ENCODE measurements at places on chromosomes 4 and X. TPM values are rescaled to one million over a fixed set of nuclear protein-coding genes. Genes with fewer than 3 reads are reported as not detected.

The GABRG1 gene
- not detected for polyA plus RNA-seq

The PAGE1 gene
- polyA plus RNA-seq: not detected

The EGF gene
- polyA plus RNA-seq: not detected

The STPG2 gene
- polyA plus RNA-seq: not detected

The DUSP21 gene
- not detected for polyA plus RNA-seq

The GIMD1 gene
- polyA plus RNA-seq: not detected

DNA sequence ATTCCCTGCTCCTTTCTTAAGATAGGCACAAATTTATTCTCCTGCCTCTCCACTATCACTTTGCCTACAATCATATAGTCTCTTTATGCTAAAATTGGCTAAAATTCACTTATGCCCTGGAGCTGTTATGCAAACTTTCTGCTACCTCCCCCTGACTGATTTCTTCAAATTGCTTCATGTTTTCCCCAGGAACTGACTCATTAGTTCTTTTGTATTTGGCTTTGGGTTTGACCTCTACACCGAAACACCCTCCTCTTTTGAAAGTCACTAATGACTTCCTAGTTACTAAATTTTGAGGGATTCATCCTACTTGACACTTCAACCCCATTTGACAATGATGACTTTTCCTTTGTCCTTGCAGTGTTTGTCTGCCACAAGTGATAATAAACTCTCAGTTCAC lies 222.6 kb downstream of the NDST4 start:
- no peaks in the 10 kb centered on the region for H3K4me1 ChIP-seq
- no peak overlapping the region for H3K4me3 ChIP-seq
- DNase-seq: no peak
- H3K27ac ChIP-seq: no peak overlapping the region

- DNase-seq: no peak
- no peak within 1 kb of the TSS for H3K4me3 ChIP-seq
Observed at GRCh38 chrX:49162620-49163019, at the start of gene MAGIX. TSS of gene MAGIX (plus strand) at chrX:49162758. CDS start at chrX:49162890, 132 bp downstream.

DNA sequence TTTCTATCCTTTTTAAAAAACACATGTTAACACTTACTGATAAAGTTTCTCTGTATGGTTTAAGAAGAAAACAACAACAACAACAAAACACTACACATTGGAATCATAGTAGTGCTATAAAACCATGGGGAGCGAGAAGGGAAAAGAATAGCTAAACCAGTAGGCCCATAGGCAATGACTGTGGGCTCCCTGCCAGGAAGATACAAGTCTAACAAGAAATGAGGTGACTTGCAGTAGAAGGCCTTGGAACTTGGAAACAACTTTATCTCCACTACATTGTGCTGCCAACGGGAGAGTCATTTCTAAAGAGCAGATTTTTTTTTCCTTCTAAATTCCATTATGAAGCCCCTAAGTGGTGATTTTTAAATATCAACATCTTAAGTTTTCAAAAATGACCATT lies 78.0 kb downstream of the GPC4 start:
- no peaks in the 10 kb centered on the region for H3K4me1 ChIP-seq
- no peak overlapping the region for H3K4me3 ChIP-seq
- H3K27me3 ChIP-seq: no peaks in the 10 kb centered on the region

DNA sequence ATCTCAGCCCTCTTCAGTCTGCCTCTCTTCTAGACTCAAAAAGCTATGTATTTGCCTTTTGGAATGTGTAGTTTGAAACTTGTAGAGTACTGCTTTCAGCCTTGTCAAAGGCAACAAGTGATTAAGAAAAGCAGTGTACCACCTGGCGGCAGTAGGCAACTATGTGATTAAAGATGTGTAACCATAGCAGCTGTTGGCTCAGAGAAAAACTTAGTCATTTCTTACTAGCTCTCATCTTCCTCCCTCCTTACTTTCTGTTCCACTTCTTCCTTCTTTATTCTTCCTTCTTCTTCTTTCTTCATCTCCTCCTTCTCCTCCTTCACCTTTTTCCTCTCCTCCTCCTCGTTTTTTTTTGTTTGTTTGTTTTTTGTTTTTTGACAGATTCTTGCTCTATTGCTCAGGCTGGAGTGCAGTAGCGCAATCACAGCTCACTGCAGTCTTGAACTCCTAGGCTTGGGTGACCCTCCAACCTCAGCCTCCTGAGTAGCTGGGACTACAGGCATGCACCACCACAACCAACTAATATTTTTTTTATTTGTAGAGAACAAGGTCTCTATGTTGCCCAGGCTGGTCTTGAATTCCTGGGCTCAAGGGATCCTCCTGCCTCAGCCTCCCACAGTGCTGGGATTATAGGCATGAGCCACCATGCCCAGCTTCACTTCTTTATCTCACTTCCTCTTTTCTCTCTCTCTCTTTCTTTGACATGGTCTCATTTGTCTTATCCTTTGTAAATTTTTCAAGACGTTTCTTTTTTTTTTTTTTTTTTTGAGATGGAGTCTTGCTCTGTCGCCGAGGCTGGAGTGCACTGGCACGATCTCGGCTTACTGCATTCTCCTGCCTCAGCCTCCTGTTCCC lies 32.6 kb downstream of the ABHD18 start:
- H3K27ac ChIP-seq: no peak overlapping the region

DNA sequence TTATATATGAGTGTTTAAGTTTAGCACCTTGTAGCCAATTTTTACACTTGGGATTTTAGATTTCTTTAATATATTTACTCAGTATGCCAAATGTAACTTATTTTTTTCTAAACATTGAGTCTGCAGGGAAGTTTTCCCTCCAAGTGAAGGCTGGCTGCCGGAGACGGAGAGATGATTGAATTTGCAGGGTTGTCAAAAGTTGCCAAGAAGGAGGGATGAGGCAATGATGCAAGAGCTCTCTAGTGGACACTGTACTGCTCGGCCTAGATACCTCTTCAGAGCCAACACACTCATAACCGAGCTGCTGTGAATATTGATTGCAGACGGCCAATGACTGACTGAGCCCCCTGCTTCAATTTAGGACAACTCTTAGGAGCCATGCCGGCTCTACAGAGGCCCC lies 318.6 kb upstream of the CASK start:
- DNase-seq: no peak
- no peaks in the 10 kb centered on the region for H3K4me1 ChIP-seq
- H3K36me3 ChIP-seq: no peaks in the 10 kb centered on the region
- H3K27ac ChIP-seq: no peak overlapping the region
- H3K4me3 ChIP-seq: no peak overlapping the region

- no peaks in the 10 kb centered on the region for H3K27me3 ChIP-seq
- no peak for DNase-seq
- no peaks in the 10 kb centered on the region for H3K4me1 ChIP-seq
- H3K27ac ChIP-seq: no peak overlapping the region
- H3K4me3 ChIP-seq: no peak overlapping the region
Observed at GRCh38 chr4:184911310-184911709, 85.5 kb upstream of the ACSL1 start.

DNA sequence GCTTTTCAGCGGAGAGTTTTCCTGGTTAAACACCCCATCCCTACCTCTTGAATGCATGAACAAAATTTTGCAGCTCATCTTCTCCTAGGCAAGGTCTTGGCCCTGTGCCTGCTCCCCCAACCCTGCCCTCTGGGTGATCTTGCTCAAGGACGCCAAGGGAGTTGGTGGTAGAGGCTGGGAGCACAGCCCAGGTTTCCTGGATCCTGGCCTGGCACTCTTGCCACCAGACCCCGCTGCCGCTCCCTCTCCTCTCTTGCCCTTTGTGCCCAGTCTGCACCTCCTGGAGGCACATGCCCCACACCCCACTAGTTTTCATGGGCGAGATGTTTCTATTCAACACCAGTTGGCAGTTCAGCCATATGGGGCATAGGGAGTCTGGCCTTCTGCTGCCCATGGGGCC lies 37.3 kb downstream of the TSC22D3 start:
- DNase-seq: no peak
- no peaks in the 10 kb centered on the region for H3K27me3 ChIP-seq
- H3K27ac ChIP-seq: no peak overlapping the region

DNA sequence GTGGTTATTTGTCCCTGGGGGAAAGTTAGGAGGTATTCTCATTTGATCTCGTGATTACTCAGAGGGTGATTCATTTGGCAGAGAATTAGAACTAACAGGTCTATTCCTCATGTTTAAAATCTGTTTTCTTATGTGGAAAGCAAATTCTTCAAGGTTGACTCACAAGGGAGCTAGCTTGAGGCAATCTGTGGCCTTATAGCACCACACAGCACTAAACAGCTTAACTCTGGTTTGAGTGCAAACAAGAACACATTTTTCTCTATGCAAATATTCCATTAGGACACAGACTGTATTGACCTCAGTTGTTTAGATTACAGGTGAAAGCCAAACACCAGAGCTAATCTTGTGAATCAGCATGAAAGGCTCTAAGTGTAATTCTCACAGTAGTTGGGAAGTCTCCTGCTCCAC lies 694.4 kb upstream of the POU3F4 start:
- no peaks in the 10 kb centered on the region for H3K27me3 ChIP-seq
- H3K36me3 ChIP-seq: no peaks in the 10 kb centered on the region
- DNase-seq: no peak
- no peak overlapping the region for H3K4me3 ChIP-seq
- no peaks in the 10 kb centered on the region for H3K4me1 ChIP-seq
- no peak overlapping the region for H3K27ac ChIP-seq

DNA sequence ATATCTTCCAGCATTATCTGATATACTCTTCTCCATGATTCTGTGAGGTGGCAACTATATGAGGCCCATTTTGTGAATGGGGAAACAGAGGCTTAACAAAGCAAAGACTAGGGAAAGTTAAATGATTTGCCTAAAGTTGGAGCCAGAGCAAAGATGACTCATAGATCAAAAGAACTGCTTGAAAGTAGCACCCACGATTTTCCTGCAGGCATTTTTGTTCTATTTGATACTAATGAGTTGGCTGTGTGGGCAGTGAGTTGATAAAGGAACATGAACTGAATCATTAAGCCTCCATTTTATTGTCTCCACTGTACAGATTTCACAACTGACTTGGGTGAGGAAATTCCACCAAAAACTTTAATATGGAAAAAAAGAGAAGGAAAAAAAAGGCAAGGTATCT lies 138.9 kb upstream of the IGFBP7 start:
- no peaks in the 10 kb centered on the region for H3K36me3 ChIP-seq
- H3K27me3 ChIP-seq: no peaks in the 10 kb centered on the region
- H3K4me3 ChIP-seq: no peak overlapping the region
- H3K4me1 ChIP-seq: no peaks in the 10 kb centered on the region
- no peak overlapping the region for H3K27ac ChIP-seq
- DNase-seq: no peak

DNA sequence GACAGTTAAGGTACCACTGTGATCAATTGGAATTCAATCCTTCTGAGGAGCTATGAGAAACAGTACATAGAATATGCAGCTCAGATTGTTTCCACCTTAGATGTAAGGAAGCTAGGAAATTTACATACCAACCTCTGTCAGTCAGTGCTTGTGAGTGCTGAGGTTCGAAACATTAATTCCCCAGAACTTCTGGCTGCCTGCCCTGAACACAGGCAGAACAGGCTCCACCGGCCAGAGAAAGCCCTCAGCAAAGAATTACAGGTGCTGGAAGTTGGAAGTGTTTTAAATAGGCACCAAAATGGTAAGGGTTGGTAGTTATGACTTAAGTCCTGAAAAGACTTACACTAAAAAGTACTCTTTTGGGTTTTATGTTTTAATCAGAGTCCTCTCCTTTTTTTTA lies 651.8 kb downstream of the C4orf33 start:
- H3K27ac ChIP-seq: no peak overlapping the region
- H3K4me3 ChIP-seq: no peak overlapping the region
- DNase-seq: no peak
- no peaks in the 10 kb centered on the region for H3K27me3 ChIP-seq
- no peaks in the 10 kb centered on the region for H3K4me1 ChIP-seq

DNA sequence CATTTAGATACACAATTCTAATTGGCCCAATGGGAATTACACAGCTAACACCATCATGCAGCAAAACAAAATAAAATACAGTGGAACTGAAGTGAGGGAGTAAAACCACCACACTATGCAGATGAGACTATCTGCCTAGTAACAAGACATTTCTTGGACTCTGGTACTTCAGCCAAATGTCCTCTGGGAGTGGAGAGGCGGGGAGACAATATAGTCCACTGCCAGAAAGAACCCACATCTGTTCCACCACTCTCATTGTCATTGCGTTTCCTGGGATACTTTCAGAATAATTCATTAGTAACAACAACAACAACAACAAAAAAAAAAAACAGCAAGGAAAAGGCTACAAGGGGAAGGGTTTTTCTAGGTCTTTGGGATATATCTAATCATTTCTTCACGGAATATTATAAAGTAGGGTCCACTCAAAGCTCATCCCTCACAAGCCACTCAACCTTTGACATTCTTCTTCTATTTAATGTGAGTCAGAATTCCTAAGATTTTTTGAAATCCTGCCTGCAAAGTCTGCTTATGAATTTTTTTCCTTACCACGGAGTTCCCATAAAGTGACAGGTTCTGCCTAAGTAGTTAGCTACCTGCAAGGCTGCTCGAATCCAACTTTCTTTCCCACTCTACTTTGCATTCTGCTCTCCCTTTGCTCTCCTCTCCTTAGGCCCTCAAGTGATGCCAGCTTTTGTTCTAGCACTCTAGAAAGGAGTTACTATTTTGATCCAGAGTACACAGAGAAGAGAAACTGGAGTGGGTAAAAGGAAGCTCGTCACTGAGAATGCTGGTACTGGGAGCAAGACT lies 254.6 kb downstream of the CHIC1 start:
- H3K4me1 ChIP-seq: no peaks in the 10 kb centered on the region
- DNase-seq: no peak
- H3K36me3 ChIP-seq: no peaks in the 10 kb centered on the region

DNA sequence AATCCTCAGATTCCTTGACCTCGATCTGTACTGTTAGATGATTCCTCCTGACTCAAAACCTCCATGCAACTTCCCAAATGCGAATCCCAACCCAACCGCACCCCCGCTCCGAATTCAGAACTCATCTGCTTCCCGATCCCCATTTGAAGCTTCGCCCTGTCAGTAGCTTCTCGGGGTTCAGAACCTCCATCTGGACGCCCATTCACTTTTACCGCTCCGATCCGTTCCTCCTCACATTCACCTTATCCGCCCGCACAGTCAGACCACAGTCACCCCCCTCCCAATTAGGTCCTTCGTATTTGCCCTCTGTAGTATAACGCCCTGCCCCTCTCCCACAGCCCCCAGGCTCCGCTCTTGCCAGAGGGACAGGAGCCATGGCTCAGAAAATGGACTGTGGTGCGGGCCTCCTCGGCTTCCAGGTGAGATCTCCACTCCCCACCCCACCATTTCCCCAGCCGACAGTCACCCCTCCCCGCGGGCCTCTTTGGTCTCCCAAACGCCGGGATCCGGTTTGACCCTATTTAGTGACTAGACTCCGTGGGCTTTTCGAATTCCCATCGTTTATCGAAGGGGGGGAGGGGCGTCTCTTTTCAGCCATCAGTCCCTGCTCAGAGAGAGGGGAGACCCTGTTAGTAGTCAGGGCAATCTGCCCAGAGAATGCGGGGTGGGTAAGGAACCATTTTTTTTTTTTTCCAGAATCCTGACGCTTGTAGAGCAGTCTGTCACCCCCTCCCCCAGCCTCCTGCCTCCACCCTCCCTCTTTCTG lies 691 bp downstream of the MAGED1 start:
- H3K27me3 ChIP-seq: no peaks in the 10 kb centered on the region
- no peaks in the 10 kb centered on the region for H3K36me3 ChIP-seq
- peaks cover 7% of the 10 kb centered on the region for H3K4me1 ChIP-seq
- peak overlapping the region; percentile 65 for H3K4me3 ChIP-seq
- no peak overlapping the region for H3K27ac ChIP-seq
- peak; percentile 21 for DNase-seq
